ENCODE measurements at places on chromosomes 5 and 9. TPM values are rescaled to one million over a fixed set of nuclear protein-coding genes. Genes with fewer than 3 reads are reported as not detected.

The TMEM174 gene
- not detected for total RNA-seq

The ABO gene
- not detected for total RNA-seq

The GSN gene
- total RNA-seq: 13.4 TPM

The NAA35 gene
- 19.3 TPM for total RNA-seq

The GGTA1 gene
- not detected for total RNA-seq

The TAF11L10 gene
- not detected for total RNA-seq

The WDR38 gene
- total RNA-seq: not detected

The SPINK4 gene
- total RNA-seq: not detected
